Purkinje cell (primary cell): ENCODE measurements at places on chromosomes 12 and 14. TPM values are rescaled to one million over a fixed set of nuclear protein-coding genes. Genes with fewer than 3 reads are reported as not detected.

KCNA1 gene
- polyA plus RNA-seq = 2.3 and 35.2 TPM in 2 replicates

SLCO1C1 gene
- 4.4 and 9.3 TPM in 2 replicates for polyA plus RNA-seq

HOXC9 gene
- polyA plus RNA-seq = not detected in 2 replicates

EPYC gene
- not detected in 2 replicates for polyA plus RNA-seq
